CD4-positive, alpha-beta T cell treated with Interleukin-4 for 1 hour (primary cell): ENCODE measurements at places on chromosomes 12 and 14.

GRCh38 chr14:68157971-68158371 lies 338.4 kb downstream of the RAD51B start:
- no peak for DNase-seq

DNA sequence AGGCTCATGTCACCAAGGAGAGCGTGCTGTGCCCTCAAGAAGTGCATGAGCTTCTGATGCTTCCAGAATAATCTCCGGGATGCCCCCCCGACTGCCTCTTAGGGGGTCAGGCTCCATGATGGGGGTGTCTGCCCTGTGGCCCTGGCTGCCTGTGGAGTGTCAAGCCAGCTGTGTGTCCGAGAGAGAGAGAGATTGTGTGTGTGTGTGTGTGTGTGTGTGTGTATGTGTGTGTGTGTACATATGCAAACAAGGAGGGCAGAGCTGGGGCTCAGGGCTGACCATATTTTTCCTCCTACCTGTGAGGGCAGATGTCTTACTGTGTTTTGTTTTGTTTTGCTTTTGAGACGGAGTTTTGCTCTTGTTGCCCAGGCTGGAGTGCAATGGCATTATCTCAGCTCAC lies 5.6 kb upstream of the ALDH2 start:
- DNase-seq, result no peak

DNA sequence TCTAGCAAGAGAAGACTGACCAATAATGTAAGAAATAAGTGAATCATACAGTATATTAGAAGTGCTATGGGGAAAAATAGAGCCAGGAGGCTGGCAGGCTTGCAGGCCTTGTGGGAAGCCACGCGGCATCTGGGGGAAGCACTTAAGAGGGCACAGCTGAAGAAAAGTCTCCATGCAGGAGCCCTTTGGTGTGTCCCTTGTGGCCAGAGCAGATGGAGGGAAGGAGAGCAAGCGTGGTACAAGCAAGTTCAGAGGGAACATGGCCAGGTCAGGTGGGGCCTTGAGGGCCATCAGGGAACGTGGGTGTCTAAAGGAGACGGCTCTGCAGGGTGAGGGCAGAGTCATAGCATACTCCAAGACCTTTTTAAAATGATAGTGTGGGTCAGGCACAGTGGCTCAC lies 51.7 kb downstream of the LRRC74A start:
- no peak for DNase-seq

DNA sequence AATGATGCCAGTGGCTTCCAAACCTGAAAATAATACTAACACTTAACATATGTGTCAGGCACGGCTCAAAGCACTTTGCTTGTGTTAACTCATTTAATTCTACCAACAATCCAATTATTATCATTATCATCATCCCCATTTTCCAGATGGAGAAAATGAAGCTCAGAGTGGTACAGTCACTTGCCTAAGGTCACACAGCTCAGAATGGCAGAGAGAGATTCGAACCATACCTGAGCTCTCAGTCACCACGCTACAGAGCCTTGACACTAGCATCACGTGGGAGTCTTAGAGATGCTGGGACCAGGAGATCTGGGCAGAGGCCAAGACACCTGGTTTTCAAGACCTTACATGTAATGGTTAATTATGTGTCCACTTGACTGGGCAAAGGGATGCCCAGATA lies 34.2 kb downstream of the DHX37 start:
- DNase-seq, result no peak

DNA sequence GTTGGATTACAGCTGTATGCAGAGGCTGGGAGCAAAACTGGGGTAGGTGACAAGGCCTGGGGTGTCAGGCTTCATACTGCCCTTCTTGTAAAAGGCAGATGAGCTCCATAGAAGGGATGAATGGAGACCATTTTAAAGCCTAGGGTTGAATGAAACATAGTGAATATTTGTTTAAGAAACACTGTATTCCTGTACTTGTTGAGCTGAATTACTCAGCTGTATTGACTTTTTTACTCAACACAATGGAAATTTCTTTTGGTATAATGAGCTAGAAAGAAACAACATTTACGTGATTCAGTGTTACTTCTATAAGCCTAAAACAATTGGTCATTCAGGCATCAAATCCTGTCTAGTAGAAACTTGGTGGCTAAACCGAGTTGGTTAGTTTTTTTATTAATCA lies 14.1 kb downstream of the ATP6V0A2 start:
- no peak for DNase-seq
